ENCODE measurements at places on chromosomes 7 and 10. TPM values are rescaled to one million over a fixed set of nuclear protein-coding genes. Genes with fewer than 3 reads are reported as not detected.

Gene ITPRID1
- total RNA-seq: not detected

Gene CDNF
- 0.89 TPM for total RNA-seq

Gene NOS3
- total RNA-seq: 0.59 TPM

Gene HGF
- total RNA-seq: 0.63 TPM

Gene GIMAP4
- not detected for total RNA-seq

Gene FXYD4
- not detected for total RNA-seq

Gene XPNPEP1
- total RNA-seq: 59.3 TPM

Gene KCND2
- not detected for total RNA-seq

Gene SPRN
- total RNA-seq: 0.36 TPM

Gene BTBD16
- not detected for total RNA-seq

Gene H2BK1
- not detected for total RNA-seq

Gene MLXIPL
- not detected for total RNA-seq

Gene PTN
- total RNA-seq: 2.1 TPM

Gene GRID2IP
- total RNA-seq: not detected

Gene SPDYE6
- not detected for total RNA-seq

Gene TLL2
- 0.48 TPM for total RNA-seq

Gene C7orf57
- 0.12 TPM for total RNA-seq

Gene TAF6
- 71.3 TPM for total RNA-seq

Gene AKR1C4
- not detected for total RNA-seq

Gene SPAM1
- total RNA-seq: not detected

Gene NPY4R
- not detected for total RNA-seq

Gene GPRIN2
- total RNA-seq: not detected

Gene ZNF22
- total RNA-seq: 7.4 TPM

Gene SORBS1
- 0.18 TPM for total RNA-seq

Gene FEZF1
- not detected for total RNA-seq

Gene CROT
- 12.2 TPM for total RNA-seq

Gene COPG2
- 25.4 TPM for total RNA-seq

Gene CRPPA
- 2.3 TPM for total RNA-seq

Gene RPEL1
- not detected for total RNA-seq

Gene MSMB
- not detected for total RNA-seq

Gene VSTM4
- 0.24 TPM for total RNA-seq

Gene MINPP1
- total RNA-seq: 41.7 TPM

Gene ADRA2A
- total RNA-seq: not detected

Gene NME8
- not detected for total RNA-seq

Gene STK31
- not detected for total RNA-seq

Gene SBDS
- 167 TPM for total RNA-seq

Gene ADAM8
- total RNA-seq: 2.2 TPM

Gene COBL
- total RNA-seq: not detected

Gene GPR141
- not detected for total RNA-seq

Gene MRLN
- not detected for total RNA-seq

Gene SLC18A2
- total RNA-seq: not detected

Gene SH2B2
- total RNA-seq: 2.6 TPM

Gene MMD2
- total RNA-seq: not detected

Gene OR2A12
- not detected for total RNA-seq

Gene FGFBP3
- 0.51 TPM for total RNA-seq

Gene LRRC61
- not detected for total RNA-seq

Gene BHLHA15
- not detected for total RNA-seq

Gene NUB1
- total RNA-seq: 35.2 TPM

Gene VWDE
- not detected for total RNA-seq

Data from HFFc6 (cell line).